ENCODE measurements at places on chromosomes 7 and 10.
A peak's percentile ranks its signal among the peaks of the same experiment; 100 is the strongest.

GRCh38 chr7:59079-60016 is 133.0 kb upstream of the FAM20C start:
- no peak for DNase-seq

DNA sequence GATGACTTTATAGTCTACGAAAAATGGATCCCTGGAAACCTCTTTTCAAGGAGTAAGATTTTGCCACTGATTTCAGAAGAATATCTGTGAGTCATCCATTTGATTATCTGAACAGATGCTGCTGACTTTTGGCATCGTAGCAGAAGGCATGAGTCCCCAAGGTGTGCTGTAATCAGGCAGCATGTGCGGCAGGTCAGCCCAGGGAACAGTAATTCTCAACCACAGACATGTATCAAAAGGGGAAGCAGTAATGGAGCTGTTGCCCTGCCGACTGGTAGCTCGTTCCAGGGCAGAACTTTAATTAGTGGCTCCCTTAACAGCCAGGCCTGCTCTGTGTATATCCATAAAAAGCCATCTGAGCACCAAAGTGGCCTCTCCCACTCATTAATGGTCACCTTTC is 5.7 kb upstream of the VWC2 start:
- DNase-seq: no peak

DNA sequence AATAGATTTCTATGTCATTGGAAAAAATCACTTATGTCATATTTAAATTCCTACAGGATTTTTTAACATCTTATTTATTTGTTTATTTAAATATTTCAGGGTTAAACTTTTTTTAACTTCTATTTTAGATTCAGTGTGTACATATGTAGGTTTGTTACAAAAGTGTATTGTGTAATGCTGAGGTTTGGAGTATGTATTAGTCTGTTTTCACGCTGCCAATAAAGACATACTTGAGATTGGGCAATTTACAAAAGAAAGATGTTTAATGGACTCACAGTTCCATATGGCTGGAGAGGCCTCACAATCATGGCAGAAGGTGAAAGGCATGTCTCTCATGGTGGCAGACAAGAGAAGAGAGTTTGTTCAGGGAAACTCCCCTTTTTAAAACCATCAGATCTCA is 65.4 kb downstream of the MGAM2 start:
- no peak for DNase-seq

- no peak for DNase-seq
These were observed 823.8 kb upstream of the CELF2 start for GRCh38 chr10:10193848-10194247.

DNA sequence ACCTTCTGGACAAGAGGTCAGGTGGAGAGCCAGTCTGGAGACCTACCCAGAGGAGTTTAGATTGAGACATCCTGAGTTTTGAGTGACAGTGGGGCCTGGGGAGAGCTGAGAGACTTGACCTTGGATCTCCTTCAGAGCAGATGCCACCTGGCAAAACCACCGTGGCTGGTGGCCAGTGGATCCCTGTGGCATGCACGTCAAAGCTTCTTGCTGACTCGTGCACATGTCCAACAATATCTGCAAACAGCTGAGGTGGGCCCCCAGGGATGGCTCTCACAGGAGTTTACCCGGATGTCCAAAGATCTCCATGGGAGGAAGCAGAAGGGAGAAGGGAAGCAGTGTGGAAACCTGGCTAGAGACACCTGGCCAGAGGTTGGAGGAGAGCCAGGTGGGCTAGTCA is 230.5 kb downstream of the FANK1 start:
- DNase-seq: no peak

- no peak for DNase-seq
These were observed 983.0 kb downstream of the SORCS1 start for GRCh38 chr10:106181501-106181900.

DNA sequence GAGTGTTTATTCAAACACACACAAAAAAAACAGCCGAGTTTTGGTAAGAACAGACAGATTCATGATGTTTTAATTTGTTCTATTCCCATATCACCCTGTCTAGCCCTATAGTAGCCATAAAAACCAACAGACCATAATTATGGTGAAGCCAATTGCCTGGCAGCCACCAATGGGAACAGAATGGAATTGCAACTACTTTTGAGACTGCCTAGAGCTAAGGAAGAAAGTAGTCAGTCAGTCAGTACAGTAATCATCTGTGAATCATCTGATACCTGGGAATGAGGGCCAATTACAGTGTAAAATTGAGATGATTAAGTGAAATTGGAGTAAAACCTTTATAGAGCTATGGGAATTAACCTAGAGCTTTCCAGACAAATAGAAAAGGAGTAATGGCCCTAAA is 952.7 kb upstream of the KCND2 start:
- DNase-seq: no peak

DNA sequence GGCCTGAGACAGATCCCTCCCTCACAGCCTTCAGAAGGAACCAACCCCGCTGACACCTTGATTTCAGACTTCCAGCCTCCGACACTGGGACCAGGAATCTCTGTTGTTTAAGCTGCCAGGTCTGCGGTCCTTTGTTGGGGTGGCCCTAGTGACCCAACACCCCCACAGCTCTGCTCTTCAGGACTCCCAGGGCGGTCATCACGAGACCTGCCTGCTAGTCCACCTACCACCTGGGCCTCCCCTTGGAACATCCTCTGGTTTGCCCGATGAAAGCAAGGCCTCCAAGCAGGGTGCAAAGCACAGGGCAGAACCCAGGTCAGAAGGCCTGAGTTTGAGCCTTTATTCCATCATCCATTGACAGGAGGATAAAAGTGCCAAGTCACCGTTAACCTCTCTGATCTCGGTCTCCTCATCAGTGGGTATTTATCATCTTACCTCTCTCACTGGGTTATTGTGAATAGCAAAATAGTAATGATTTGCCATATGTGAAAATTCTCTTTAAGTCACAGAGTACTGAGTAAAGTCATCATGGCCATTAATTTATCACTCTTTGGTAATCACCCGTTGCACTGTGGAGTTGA is 16.9 kb upstream of the SMARCD3 start:
- no peak for DNase-seq

GRCh38 chr7:85516675-85517074 is 329.8 kb upstream of the SEMA3D start:
- DNase-seq: no peak

DNA sequence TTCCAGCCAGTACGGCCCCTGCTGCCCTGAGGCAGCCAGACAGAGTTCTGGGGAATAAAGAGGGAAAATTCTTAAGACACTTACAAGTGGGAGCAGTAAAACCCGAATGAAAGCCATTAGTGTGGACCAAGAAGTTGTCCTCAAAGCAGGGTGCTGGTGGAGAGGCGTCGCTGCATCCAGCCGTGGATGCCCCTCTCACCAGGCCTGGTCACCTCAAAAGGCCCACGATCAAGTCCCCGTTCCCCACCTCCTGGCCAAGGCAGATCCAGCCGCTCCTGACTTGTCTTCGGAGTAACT is 656 bp downstream of the VSTM4 start:
- no peak for DNase-seq

- DNase-seq: no peak
These were observed 27.5 kb downstream of the XPNPEP1 start for GRCh38 chr10:109895848-109896247.

DNA sequence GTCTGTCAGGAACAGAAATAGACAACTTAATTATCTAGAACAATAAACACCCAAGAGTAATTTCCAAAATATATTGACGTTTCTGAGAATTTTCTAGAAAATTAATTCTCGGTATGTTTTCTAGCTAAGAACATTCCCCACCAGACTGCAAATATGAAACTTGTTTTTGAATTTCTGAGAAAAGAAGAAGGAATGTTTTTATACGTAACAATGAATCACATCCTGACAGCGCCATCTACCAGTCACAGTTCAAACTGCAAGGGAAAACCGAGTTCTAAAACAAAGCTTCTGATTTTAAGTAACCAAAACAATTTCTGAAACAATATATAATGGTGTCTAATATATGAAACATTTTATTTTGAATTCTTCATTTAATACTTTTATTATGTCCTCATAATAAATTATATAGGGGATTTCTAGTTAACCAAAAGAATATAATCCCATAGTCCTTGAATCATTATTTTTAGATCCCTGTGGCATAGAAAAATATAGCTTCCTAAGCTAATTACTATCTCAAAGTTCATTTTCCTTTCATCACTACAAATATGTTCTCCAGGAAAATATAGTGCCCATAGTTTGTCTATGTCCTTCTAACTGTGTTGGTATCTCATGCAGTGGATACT is 34.5 kb upstream of the MEOX2 start:
- no peak for DNase-seq

GRCh38 chr10:32959006-32959920 is 1.2 kb upstream of the ITGB1 start:
- DNase-seq: no peak

DNA sequence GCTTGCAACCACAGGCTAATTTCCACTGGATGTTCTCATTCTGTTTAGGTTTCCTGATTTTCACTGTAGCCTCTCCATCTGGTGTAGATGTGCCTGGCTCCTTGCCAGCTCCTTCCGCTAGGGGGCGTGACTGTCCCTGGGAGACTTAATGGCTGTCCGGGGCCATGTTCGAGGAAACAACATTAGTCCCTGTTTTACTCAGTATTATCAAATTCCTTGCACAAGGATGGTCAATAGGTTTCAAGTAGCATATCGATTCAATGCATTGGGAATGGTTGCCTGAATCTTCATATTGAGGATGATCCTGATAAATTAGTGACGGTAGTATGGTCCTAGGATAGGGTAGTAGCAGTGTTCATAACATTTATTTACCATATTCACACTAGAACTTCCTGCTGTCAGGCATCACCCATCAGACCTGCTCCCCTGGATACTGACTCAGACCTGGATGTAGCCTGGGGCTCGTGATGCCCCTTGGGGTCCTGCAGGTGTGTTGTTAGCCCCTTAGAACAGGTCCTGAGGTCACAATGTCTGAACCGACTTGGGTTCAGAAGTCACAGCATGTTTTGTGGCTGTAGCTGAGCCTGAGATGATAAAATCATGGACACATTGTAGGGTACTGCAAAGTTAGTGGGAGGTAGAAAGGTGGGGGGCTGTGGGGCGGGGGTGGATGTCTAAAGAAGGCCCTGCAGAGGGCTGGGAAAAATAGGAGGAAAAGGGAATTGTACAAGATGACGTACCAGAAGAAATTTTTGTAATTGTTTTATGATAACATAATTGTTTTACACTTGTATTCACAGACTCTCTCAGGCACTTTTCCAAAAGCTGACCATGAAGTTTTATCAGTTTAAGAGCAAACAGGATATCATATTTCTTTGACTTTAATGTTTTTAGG is 8.9 kb upstream of the EXOC6 start:
- no peak for DNase-seq

- no peak for DNase-seq
These were observed 42.0 kb downstream of the FAM13C start for GRCh38 chr10:59320355-59320754.

GRCh38 chr7:90804370-90804769 is 208.2 kb downstream of the CDK14 start:
- no peak for DNase-seq

- DNase-seq: no peak
These were observed 64.0 kb upstream of the DNAJB12 start for GRCh38 chr10:72418679-72419078.

DNA sequence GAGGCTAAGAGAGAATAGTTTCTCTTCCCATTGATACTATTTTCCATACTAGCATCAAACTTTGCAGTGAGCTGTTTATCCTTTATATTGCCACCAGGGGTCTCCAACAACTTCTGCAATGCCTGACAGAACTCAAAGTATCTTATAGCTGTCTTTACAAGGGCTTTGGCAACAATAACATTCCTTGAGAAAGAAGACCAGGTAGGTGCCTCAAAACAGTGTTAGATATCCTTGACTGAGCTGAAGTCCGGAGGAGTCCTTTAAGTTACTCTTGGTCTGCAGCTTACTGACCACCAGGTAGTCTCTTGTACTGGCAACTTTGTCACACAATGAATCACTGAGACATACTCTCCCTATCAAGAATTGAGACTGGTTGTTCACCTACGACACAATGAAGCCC is 30.0 kb upstream of the TES start:
- DNase-seq: peak; percentile 19
